Activated CD4-positive, alpha-beta T cell treated with anti-CD3 and anti-CD28 coated beads for 1 hour (primary cell): ENCODE measurements at places on chromosomes 12 and 14.

- DNase-seq, result no peak
Measured at GRCh38 chr12:121144416-121144914, 11.8 kb downstream of the P2RX7 start.

DNA sequence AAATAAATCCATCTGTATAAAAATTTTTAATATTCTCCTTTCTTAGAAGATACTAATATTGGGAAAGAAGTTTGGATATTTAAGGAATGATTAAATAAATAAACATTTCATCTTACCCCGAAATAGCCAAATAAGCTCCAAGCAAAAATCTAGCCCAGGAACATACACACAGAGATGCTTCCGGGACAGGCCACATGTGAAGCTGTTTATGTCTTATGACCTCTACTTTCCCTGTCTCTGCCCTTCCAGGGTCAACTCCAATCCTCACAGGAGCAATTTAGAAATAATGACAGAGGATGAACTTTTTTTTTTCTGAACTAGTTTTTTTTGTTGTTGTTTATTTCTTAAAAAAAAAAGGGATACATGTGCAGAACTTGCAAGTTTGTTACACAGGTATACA, 89.4 kb downstream of the BTG1 start:
- no peak for DNase-seq

- no peak for DNase-seq
Measured at GRCh38 chr12:7948589-7949260, 12.7 kb upstream of the SLC2A3 start.

GRCh38 chr12:78863482-78864402, 832 bp upstream of the SYT1 start:
- no peak for DNase-seq

GRCh38 chr12:127531542-127531941, 735.4 kb upstream of the TMEM132C start:
- DNase-seq, result no peak

GRCh38 chr14:72845683-72846082, 48.2 kb downstream of the DPF3 start:
- no peak for DNase-seq

DNA sequence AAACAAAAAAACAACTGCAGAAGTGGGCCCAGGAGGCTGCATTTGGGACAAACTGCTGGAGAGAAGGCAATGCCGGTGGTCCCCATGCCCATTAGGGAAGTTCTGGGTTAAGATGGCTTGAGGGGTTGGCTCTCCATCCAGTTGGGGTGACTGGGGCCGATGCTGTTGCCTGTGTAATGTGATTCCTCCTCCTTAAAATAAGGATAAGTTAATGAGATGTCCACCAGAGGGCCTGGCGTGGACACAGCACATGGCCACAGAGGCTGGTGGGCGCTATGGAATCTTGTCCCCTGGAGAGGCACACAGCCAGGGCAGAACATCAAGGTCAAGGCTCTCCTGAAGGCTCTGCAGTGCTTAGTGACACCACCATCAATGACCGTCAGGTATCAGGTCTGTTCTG, 1.0 kb upstream of the TESC start:
- DNase-seq, result no peak

DNA sequence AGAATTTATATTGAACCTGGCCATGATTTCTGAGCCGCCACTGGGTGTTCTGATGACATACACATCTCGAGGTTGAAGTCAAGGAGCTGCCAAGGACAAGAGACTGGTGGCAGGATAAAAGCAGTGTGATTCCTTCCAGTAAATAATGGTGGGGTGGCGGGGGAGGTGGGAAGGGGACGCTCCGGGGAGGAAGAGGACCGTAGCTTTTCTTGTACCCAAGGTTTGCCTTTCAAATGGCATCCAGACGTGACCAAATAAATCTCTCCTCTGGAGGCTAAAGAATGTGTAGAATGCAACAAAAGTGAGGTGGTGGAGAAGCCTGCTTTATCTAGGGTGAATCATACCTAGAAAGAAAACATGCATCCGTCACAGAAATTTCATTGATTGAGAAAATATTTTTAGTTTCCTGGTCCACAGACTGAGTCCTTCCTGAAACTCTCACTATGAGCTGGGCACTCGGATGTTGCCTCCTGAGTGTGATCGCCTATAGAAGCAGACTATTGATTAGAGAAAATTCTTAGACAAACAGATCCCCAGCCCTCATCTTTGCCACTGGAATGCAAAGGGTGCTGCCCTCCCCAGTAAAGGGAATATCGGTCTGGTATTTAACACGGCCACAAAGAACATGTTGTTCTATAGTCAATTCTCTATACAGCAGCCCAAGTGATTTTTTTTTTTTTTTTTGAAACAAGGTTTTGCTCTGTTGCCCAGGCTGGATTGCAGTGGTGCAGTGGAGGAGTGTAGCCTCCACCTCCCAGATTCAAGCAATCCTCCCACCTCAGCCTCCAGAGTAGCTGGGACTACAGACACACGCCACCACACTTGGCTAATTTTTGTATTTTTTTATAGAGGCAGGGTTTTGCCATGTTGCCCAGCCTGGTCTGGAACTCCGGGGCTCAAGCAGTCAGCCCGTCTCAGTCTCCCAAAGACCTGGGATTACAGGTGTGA, 112.1 kb downstream of the DPF3 start:
- DNase-seq, result no peak

- DNase-seq, result no peak
Measured at GRCh38 chr12:107917912-107918800, 143.7 kb downstream of the ASCL4 start.

DNA sequence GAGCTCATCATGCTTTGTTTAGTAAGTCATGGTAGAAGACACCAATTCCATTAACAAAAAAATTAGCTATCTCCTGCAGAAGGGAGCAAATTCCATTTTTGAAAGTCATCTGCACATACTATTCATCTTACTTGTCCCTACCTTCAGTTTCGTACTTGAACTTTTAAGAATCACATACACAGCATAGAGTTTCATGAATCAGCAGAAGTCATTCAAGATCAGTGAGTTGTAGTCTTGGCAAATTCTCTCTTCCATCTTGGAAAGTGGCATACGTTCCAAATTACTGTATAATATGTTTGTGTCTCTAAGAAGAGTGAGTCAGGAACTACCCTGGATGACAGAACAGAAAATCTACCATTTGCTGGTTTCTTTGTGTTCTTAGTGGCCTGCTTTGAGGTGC, 14.1 kb downstream of the VRK1 start:
- DNase-seq, result no peak

- no peak for DNase-seq
Measured at GRCh38 chr12:97267594-97268202, 194.9 kb upstream of the RMST start.

DNA sequence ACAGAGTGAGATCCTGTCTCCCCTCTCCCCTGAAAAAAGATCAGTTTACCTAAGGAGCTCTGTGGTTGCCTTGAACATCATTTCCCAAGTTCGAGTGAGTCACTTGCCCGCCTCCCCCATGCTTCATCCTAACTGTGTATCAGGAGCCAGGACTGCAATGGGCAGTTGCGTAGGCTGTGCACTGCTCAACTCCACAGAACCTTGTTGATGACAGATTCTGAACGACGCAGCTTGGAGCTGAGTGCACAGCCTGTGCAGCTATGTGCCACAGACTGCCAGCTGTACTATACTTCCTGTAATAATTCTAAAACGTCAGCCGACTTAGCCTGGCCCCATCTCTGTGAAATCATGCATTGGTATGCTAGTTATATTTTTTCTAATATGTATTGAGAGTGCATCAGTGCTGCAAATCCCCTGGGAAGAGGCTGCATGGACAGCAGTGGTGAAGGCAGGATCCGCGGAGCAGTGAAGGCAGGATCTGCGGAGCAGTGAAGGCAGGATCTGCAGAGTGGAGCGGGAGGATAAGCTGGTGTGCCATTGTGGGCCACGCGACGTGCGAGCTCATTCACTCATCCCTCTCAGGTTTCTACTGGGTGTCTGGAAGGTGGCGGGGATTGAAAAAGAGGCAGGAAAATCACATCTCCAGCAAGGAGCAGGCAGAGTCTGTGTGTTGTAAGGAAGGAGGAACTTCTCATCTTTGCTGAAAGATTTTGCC, 80.8 kb downstream of the GALNT9 start:
- no peak for DNase-seq

- no peak for DNase-seq
Measured at GRCh38 chr12:127509066-127509778, 757.7 kb upstream of the TMEM132C start.
